Globus pallidus (tissue), 1 donor: ENCODE measurements at places on chromosomes 1 and 21.

- DNase-seq, result peak; percentile 89
These were observed at the start of gene ROR1 for GRCh38 chr1:63773815-63774616. ROR1 (plus strand) TSS chr1:63774017.

DNA sequence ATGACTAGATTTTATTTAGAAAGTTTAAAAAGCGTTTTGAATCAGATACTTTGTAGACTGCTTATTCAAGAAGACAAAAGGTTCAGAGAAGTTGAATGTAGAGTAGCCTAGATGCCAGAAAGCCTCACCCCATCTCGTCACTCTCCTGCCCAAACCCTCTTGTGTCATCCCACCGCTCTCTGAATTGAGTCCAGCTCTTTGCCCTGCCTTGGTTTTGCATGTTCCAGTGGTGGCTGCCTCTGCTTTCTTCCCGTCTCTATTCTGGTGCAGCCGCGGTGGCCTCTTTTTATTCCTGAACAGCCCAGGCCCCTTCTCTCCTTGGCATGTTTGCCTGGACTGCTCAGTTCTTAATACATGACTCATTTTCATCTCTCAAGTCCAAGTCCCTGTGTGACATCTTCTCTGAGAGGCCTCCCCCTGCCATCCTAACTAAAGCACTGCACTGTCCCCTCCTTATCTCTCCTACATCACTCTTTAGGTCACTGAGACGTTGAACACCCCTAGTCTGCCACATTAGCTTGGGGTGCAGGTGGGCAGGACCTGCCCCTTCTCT is 22.9 kb downstream of the PRDM2 start:
- DNase-seq, result no peak

DNA sequence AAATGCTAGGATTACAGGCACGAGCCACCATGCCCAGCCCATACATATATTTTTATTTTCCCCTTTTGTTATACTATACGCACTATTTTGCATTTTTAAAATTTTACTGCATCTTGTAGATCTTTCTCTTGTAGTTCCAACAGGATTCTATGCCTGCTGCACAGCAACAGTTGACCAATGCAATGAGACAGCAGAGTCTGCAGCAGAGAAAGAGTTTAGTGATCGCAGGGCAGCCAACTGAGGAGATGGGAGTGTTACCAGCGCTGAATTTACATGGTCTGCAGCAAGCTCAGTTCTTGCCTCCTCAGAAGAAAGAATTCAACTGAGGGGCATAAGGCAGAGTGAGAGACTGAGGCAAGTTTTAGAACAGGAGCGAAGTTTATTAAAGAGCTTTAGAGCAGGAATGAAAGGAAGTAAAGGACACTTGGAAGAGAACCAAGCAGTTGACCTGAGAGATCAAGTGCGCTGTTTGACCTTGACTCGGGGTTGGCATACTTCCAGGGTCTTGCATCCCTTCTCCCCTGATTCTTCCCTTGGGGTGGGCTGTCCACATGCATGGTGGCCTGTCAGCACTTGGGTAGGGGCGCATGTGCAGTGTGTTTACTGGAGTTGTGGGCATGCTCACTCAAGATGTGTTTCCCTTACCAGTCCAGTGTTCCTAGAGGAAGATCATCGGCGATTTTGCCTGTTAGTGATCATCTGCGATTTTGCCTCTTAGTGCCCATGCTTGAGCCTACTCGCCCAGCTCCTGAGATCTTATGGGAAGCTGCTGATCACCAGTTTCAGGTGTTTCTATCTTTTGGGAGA is 4.1 kb upstream of the MTOR start:
- no peak for DNase-seq

DNA sequence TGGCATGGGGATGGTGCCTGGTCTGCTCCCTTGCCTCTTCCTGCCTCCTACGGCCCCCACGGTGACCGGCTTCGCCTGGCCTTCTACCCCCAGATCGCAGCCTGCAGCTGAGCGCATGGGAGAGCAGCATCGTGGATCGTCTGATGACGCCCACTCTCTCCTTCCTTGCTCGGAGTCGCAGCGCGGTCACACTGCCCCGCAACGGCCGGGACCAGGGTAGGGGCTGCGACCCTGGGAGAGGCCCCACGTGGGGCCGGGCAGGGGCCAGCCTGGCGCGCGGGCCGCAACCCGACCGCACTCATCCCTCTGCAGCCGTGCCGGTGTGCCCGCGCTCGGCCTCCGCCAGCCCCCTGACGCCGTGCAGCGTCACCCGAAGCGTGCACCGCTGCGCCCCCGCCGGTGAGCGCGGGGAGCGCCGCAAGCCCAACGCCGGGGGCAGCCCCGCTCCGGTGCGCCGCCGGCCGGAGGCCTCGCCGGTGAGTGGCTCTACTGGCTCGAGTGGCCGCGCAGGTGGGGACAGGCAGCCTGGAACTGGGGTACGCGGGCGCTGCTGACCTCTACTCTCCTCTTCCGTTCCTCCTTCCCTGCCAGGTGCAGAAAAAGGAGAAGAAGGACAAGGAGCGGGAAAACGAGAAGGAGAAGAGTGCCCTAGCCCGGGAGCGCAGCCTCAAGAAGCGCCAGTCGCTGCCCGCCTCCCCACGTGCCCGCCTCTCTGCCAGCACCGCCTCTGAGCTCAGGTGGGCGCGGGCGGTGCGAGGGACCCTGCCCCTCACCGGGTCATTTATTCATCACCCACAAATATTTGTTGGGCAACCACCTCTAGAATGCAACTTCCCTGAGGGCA is 20.4 kb downstream of the MAP7D1 start:
- no peak for DNase-seq

DNA sequence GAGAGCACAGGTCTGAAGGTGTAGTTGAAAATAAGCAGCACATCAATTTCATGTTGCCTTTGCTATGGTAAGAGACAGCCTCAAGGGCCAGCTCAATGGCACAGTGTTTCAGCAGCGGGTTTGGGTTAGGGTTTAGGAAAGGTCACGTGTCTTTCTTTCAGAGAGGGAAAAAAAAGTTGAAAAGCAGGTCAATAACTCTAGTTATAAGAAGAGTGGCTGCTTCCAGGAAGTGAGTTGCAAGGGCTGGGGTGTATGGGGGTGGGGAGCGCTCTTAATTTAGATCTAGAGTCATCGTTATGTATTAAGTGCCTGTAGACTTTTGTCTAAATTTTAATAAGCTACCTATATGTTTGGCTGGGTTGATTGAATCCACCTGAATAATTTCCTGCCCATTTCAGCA is 118.5 kb upstream of the SPAG17 start:
- no peak for DNase-seq

GRCh38 chr1:232610192-232610901 is 19.6 kb downstream of the SIPA1L2 start:
- DNase-seq, result no peak

DNA sequence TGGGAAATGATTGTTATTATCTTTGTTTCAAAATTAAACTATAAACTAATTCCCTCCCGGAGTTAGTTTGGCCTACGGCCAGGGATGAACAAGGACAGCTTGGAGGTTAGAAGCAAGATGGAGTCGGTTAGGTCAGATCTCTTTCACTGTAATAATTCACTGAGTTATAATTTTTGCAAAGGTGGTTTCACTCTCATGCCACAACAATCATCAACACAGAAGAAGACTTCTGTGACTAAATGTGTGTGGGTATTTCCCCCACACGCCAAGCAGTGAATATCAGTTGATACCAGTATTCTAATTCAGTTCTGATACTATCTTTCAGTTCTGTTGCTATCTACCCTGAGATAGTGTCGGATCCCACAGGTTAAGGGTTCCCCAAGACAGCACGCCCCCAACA is 215.1 kb downstream of the S1PR1 start:
- no peak for DNase-seq

DNA sequence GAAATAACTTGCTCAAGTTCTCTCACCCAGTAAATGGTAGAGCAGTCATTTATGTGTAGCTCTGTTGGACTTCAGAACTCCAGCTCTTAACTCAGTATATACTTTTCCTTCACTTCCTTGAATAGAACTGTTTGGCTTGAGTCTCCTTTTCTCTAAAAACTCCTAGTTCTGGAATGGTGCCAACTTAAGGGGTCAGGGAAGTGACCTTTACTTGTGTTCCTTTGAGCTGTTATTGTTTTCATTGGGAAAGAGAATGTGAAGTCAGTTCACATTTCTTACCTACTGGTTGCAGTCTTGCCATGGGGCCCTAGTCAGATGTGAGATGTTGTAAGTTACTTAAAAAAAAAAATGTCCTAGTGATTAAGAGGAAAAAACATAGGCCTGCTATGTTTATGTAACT is 77.0 kb upstream of the MACF1 start:
- no peak for DNase-seq

- DNase-seq, result no peak
These were observed 1.5 kb upstream of the HDGF start for GRCh38 chr1:156752843-156753482.

GRCh38 chr21:14600569-14601297 is 54.6 kb upstream of the SAMSN1 start:
- DNase-seq, result no peak

- DNase-seq, result no peak
These were observed 35.1 kb downstream of the LGALS8 start for GRCh38 chr1:236558846-236559245.

DNA sequence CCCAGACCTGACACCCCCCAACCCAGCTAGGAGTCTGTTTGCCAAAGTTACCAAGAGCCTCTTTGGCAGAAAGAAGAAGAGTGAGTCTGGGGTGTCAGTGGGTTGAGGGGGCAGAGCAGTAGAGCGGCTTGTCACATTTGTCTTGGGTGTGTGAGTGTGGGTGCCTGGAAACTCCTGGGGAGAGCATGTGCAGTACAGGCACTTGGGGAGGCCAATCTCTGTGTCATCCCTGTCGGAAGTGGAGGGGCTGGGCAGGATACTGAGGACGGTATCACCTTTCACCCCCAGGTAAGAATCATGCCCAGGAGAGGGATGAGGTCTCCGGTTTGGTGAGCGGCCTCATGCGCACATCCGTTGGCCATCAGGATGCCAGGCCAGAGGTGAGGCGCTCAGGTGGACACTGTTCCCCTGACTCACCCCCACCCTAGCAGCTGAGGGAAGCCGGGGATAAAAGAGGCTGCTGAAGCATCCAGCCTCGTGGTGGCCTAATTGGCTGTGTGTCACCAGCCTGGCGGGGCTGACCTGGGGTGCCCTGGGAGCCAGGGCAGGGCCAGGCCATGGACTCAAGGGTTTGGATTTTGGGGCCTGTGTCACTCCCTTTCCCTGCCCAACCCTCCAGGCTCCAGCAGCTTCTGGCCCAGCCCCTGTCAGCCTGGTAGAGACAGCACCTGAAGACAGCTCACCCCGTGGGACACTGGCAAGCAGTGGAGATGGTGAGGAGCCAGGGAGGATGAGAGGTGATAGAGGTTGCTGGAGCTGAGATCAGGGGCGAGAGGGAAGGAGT is 3.3 kb downstream of the PLK3 start:
- DNase-seq, result no peak

- no peak for DNase-seq
These were observed 25.1 kb downstream of the SLC45A1 start for GRCh38 chr1:8343044-8343443.

GRCh38 chr1:229570891-229571516 is 12.5 kb upstream of the ABCB10 start:
- no peak for DNase-seq

- DNase-seq, result peak; percentile 73
These were observed 1.1 kb downstream of the LPGAT1 start for GRCh38 chr1:211829343-211830054.

- DNase-seq, result no peak
These were observed 72.3 kb downstream of the CTH start for GRCh38 chr1:70483342-70483741.

- DNase-seq, result no peak
These were observed 129.0 kb downstream of the APP start for GRCh38 chr21:26041431-26042180.

- DNase-seq, result no peak
These were observed 21.0 kb upstream of the EPS8L3 start for GRCh38 chr1:109784551-109785252.

DNA sequence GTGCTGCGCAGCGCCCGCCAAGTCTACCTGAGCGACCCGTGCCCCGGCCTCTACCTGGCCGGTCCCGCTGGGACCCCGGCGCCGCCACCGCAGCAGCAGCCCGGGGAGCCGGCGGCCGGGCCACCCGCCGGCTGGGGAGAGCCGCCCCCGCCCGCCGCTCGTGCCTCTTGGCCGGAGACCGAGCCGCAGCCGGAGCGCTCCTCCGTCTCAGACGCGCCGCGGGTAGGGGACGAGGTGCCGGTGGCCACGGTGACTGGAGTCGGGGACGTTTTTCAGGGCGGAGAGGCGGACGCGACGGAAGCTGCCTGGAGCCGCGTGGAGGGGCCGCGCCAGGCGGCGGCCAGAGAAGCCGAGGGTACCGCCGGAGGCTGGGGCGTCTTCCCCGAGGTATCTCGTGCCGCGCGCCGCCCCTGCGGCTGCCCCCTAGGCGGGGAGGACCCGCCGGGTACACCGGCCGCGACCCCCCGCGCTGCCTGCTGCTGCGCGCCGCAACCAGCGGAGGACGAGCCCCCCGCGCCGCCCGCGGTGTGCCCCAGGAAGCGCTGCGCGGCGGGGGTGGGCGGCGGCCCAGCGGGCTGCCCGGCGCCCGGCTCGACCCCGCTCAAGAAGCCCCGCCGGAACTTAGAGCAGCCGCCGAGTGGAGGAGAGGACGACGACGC is 646 bp downstream of the IER5 start:
- no peak for DNase-seq

DNA sequence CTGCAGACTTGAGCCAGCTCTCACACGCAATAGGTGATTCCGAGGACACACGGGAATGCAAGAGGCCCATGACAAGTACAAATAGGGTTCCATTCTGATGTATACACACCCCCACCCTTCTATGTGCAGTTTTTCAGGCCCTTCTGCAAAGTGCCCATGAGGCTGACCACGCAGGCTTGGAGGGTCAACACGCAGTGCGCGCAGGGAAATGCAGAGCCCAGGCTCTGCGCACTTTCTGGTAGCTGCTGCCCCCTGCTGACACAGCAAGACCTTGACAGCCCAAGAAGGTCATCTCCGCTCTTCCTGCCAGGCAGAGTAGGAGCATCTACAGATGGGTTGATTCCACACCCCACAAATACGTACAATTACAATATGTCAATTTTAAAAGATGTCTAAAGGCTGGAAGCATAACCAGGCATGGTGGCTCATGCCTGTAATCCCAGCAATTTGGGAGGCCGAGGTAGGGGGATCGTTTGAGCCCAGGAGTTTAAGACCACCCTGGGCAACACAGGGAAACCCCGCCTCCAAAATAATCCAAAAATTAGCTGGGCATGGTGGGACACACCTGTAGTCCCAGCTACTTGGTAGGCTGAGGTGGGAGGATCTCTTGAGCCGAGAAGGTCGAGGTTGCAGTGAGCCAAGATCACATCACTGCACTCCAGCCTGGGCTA is 18.5 kb downstream of the SH3BP5L start:
- DNase-seq, result peak; percentile 70

DNA sequence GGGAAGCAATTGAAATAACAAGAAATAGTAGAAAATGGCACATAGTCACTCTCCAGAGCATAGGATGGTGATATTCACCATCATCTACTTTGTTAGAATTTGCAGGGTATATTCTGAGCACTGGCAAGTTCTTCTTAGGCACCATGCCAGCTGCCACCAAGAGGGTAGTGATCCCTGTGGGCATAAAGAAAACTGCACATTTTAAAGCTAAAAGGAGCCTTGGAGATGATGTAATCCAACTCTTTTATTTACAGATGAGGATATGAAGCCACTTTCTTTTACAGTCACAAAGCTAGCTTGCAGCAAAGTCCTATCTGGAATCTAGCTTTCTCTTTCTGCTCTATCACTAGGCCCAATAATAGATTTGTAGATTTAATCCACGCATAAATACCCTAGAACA is 69.0 kb downstream of the PTGER3 start:
- no peak for DNase-seq
